GM19239 (cell line): ENCODE measurements at places on chromosomes 13 and 19.
A peak's percentile ranks its signal among the peaks of the same experiment; 100 is the strongest.

- DNase-seq = no peak
These were observed 11.5 kb upstream of the TFDP1 start for GRCh38 chr13:113573065-113573464.

GRCh38 chr19:280541-281009 is 10.6 kb downstream of the PLPP2 start:
- no peak for DNase-seq

- DNase-seq = no peak
These were observed 114.2 kb upstream of the RXFP2 start for GRCh38 chr13:31625115-31625514.

DNA sequence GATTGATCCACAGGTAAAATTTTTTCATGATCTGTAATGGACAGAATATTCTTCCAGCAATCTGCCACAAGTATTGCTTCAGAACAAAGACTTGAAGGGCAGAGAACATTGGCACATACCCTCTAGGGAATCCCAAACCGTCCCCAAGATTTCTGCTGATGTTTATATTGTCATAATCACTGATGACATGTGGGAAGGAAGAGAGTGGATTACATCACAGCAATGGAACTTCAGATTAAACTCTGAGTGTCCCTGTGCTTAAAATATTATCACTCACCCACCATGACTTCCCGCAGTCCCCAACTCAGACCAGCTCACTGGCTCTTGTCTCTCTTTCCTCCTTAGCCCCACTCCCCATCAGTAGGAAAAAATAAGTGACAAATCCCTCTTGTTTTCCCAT is 8.5 kb upstream of the TPT1 start:
- no peak for DNase-seq

DNA sequence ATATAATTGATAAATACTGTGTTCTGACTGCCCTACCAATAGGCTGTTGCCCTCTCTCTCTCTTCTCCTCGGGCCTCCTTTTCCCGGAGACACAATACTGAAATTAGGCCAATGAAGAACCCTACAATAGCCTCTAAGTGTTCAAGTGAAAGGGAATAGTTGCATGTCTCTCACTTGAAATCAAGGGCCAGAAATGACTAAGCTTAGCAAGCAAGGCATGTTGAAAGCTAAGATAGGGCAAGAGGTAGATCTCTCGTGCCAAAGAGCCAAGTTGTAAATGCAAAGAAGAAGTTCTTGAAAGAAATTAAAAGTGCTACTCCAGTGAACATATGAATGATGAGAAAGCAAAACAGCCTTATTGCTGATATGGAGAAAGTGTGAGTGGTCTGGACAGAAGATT is 13.3 kb downstream of the KATNAL1 start:
- no peak for DNase-seq

DNA sequence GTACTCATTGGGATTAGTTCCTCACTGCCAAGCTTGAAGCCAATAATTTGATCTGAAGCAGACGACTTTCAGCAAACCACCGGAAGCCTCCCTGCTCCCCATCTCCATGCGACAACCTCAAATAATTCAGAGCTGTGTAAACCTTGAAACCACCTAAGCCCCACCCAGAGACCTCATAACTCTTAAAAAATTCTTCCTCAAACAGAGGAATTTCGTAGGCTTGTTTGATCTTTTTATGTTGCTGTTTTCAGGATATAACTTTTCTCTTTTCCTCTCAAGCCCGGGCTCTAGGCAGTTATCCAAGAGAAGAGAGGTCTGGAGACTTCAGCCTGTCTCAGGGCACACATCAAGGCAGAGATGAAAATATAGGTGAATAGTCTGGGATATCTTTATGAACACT is 311.6 kb downstream of the KCNRG start:
- DNase-seq = no peak

DNA sequence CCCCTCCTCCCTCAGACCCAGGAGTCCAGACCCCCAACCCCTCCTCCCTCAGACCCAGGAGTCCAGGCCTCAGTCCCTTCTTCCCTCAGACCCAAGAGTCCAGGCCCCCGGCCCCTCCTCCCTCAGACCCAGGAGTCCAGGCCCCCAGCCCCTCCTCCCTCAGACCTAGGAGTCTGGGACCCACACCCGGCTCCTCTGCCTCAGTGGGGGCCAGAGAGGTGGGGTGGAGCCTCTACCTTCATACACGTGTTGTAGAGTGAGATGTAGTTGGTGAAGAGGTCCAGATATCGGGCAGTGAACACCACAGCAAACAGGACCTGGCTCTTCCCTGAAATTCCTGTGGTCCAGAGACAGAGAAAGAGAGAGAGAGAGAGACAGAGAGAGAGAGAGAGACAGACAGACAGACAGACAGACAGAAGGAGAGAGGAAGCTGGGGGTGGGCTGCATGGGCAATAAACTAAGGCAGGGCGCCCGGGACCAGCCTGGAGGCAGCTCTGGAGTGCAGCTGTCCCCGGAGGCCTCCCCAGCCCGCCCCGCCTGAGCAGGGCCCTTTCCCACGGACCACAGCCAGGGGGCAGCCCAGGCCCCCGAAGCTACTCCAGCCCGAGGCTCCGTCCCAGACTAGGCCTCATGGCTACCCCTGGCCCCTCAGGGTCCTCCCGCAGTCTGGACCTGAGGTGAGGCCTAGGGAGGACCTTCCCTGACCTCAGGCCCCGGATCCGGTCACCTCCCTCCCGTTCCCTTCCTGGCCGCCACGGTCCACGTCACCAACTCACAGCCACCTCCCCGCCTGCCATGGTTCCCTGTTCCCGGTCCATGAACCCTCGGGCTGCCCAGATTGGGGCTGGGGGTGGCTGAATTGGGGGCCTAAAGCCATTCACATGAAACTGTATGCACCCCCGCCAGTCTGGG is 907 bp downstream of the KDELR1 start:
- DNase-seq = peak; percentile 52

DNA sequence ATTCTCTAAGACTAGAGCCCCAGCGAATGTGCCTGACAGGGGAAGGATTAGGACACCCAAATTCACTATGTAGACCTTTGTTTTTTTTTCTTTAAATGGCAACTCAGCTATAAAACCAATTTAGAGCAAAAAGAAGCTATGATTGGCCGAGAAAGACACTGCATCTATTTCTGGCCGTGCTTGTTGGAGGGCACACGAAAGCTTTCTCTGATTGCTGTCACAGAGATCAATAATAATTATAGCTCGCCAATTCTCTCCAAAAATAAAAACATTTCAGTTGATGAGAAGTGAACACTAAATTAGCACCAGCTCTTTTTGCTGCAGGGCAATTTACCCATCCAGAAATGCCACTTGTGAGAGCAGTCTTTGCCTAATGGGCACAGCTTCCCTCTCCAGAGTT is 31.2 kb downstream of the CBY2 start:
- no peak for DNase-seq

- DNase-seq = no peak
These were observed 3.3 kb downstream of the DIRAS1 start for GRCh38 chr19:2717638-2718541.

DNA sequence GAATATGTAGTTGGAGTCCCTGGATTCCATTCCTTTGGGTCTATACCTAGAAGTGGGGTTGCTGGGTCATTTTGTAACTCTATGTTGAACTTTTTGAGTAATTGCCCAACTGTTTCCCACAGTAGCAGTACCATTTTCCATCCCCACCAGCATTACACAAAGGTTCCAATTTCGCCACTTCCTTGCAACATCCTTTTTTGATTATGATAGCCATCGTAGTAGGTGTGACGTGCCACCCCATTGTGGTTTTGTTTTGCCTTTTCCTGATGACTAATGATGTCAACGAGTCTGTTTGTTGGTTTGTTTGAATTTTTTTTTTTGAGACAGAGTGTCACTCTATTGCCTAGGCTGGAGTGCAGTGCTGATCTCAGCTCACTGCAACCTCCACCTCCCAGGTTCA is 3.3 kb upstream of the PEX11G start:
- no peak for DNase-seq

DNA sequence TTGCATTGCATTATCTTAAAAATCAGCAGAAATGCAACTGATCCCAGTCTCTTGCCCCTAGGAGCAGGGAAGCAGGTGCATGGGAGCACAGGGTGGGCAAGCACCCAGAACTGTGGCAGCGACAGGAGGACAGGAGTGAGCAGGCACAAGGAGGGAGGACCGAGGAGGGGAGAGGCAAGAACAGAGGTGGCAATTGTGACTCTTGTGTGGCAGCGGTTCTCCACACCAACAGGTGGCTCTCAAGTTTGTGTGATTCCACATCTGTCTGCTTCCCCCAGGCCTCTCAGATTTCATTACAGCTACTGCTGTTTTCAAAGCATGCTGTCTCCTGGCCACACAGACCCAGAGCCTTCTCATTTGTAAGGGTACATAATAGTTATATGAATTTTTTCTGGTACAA is 108.5 kb downstream of the STK24 start:
- DNase-seq = no peak

- no peak for DNase-seq
These were observed 14.6 kb upstream of the SERPINE3 start for GRCh38 chr13:51324714-51325420.

DNA sequence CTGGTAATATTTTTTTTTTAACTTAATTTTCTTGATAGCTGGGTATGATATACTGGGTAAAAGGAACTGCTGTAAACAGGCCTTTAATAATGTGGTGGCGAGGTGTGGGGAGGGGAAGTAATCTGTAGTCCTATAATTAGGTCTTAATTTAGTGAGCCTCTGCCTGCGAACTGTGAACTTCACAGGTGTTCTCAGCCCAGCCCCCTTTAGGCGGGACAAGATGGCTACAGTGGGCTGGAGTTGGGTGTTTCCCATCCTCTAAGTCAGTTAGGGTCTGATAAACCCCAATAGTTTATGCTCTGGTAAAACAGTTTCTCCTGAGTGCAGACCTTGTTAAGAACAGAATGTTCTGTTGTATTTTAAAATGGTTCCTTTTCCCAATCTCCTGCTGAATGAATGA is 97.6 kb upstream of the SERP2 start:
- no peak for DNase-seq
